NCI-H1694 (cell line): ENCODE measurements at places on chromosomes 6 and 20.

DNA sequence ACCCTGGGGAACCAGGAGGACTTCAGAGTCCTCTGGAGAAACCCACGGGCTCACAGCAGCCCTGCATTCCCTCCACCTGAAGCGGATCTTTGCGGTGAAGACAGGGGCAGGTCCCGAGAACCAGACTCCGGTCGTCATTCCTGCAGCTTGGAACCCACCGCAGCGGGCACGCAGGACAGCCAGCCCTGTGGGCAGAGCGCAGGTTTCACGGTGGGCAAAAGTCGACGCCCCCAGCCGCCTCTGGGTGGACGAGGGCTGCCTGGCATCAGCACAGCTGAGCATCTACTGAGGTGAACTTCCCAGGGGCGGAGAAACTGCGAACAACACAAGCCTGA is 118.3 kb downstream of the PSMB1 start:
- DNase-seq = no peak

DNA sequence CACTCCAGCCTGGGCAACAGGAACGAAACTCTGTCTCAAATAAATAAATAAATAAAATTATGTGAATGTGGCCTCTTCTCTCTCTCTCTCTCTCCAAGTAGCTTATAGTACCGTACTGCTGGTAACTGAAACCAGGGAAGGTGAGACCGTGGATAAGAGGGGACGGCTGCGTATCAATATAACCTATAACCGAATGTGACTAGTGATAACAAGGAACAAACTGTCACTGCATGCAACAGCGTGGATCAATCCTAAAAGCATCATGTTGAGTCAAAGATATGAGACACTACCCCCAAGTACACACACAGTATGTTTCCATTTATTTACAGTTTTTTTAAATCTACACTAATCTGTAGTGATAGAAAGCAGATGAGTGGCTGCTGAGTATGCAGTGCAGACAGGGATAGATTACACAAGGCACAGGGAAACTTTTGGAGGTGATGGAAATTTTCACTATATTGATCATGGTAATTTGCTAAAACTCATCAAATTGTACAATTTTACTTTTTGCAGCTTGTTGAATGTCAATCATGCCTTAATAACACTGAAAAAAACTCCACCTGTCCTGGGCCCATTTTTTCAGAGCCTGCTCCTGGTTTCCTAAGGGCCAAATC is 121.4 kb upstream of the ARMC2 start:
- no peak for DNase-seq

GRCh38 chr6:135204951-135205350 is 23.8 kb downstream of the MYB start:
- DNase-seq = no peak

- DNase-seq = no peak
Observed at GRCh38 chr6:96816301-96816817, 20.9 kb downstream of the GPR63 start.

- DNase-seq = no peak
Observed at GRCh38 chr6:40925341-40925740, 113.7 kb downstream of the UNC5CL start.

GRCh38 chr6:44237021-44237812 is 9.7 kb upstream of the HSP90AB1 start:
- peak; percentile 49 for DNase-seq

GRCh38 chr20:21508230-21509078 is 5.4 kb downstream of the NKX2-2 start:
- DNase-seq = no peak

DNA sequence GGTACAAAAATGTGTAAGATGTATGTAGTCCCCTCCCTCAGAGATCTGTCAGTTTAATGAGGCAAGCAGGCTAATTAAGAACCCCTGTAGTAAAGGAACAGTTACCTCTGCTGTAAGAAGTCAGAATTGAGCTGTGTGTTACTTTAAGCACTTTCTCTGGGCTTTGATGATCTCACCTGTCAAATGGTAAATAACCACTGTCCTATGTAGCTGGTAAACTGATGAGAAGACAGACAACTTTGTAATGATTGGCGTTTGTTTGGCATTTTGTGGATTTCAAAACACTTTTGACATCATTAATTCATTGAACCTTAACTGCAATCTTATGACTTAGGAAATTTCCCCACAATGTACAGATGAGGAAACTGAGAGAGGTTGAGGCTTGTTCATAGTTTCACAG is 55.7 kb downstream of the RALY start:
- DNase-seq = no peak

GRCh38 chr6:18406955-18407749 is 20.0 kb downstream of the RNF144B start:
- no peak for DNase-seq

- no peak for DNase-seq
Observed at GRCh38 chr6:11298651-11299420, 66.4 kb upstream of the NEDD9 start.

DNA sequence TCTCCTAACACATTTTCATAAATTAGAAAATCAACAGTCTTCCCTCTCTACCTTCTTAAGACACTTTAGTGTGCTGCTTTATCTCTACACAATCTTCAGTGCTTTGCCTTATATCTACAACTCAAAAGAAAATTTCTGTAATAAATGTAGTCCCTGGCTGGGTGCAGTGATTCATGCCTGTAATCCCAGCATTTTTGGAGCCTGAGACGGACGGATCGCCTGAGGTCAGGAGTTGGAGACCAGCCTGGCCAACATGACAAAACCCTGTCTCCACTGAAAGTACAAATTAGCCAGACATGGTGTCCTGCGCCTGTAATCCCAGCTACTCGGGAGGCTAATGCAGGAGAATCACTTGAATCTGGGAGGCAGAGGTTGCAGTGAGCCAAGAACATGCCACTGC is 9.7 kb upstream of the EDN1 start:
- DNase-seq = no peak

- DNase-seq = no peak
Observed at GRCh38 chr6:50853939-50854338, 35.3 kb downstream of the TFAP2B start.

GRCh38 chr20:23776067-23776771 is 25.5 kb upstream of the CST1 start:
- DNase-seq = peak; percentile 2

GRCh38 chr20:62925076-62925419 is 1.3 kb downstream of the DIDO1 start:
- no peak for DNase-seq

DNA sequence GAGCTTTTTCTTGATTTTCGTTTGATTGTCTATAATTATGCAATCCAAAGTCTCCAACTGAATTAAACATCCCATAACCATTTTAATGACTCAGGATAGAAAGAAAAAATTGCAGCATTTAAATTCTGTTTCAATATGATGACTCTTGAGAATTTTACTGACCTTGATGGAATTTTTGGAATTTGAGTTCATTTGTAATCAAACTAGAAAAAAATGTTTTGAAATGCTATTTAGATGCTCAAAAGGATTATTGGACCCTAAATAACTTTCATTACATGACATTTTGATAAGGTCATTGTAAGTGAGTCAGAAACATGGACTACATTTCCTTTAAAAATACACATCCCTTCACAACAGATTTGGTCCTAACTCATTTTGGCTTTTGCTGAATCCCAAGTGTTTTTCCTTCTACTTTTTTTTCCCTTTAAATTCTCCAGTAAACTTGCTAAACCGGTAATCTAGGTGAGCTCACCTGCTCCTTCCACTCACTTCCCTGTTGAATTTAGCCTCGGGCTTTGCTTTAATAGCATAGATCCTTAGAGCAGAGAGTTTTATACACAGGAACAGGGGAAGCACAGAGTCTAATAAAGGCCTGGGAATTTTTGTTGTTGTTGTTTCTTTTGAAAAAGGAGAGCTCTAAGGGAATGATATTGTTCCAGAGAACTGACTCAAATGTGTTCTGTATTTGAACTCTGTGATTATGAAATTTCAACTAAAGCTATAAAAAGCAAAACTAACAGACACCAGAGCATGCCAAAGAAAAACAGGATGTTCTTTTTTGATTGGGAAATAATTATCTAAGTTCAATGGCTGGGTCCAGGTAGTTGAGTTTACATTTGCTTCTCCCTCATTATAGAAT is 1088.2 kb upstream of the CITED2 start:
- DNase-seq = no peak

GRCh38 chr6:18424201-18424600 is 37.1 kb downstream of the RNF144B start:
- no peak for DNase-seq

GRCh38 chr20:63142933-63143332 is 73.0 kb downstream of the YTHDF1 start:
- no peak for DNase-seq

DNA sequence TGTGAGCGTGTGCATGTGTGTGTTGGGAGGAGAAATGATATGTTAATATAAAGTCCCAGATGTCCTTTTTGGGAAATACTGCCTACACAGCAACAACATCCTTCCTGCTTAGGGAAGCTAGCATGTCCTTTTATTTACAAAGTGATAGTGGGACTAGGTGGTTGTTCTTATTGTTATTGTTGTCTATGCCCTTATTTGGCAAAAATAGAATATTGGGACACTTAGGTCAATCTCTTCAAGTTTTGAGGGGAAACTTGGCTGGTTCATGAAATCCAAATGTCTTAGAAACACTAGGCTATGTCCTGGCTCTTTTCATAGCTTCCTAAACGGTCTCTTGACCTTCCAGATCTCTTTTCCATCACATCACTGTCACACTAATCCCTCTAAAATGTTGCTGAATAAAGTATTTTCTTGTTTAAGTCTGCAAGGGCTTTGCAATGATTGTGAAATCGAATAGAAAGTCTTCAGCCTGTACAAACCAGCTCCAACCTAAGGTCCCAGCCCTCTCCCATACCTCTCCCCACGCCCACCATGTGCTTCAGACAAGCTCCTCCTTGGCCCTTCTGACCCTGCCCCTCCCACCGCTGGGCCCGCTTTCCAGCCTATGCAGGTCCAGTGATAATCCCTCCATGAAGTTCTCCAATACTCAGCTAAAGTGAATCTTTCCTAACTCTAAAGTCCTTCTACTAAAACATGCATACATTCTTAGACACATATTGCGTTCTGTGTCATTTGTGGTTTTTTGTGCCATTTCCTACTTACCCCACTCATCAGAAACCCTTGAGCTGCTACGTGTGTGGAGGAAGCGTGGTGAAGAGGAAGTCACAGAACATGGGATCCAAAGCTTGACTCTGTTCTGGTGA is 205.1 kb downstream of the LY86 start:
- DNase-seq = no peak

- no peak for DNase-seq
Observed at GRCh38 chr6:159966981-159967380, 1.9 kb upstream of the IGF2R start.

GRCh38 chr6:160102956-160103824 is 18.4 kb upstream of the SLC22A1 start:
- DNase-seq = peak; percentile 8

GRCh38 chr6:170279977-170280688 is 10.7 kb downstream of the DLL1 start:
- DNase-seq = peak; percentile 10

- no peak for DNase-seq
Observed at GRCh38 chr6:140201787-140202458, 827.5 kb upstream of the CITED2 start.
